ENCODE measurements at places on chromosomes 1 and 21.
A peak's percentile ranks its signal among the peaks of the same experiment; 100 is the strongest.

- no peak for DNase-seq
Measured at GRCh38 chr1:200880212-200880611, 7.4 kb downstream of the GPR25 start.

DNA sequence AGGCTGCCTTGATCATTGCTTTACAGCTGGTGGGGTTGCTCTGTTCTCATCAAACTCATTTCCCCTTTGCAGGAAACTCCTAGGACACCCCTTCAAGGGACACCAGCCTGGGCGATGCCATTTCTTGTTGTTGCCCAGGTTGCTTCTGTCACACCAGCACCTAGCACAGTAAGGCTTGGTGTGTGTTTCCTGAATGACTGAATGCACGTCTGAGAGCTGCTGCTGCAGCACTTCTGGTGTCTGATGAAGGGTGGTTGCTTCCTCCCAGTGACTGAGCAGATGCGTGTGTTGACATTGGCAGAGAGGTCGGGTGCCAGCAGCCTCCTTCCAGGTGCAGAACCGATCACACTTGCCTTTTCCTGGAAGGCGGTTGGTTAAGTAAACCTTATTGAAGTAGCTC, 477.4 kb downstream of the CAMTA1 start:
- DNase-seq, result peak; percentile 10

DNA sequence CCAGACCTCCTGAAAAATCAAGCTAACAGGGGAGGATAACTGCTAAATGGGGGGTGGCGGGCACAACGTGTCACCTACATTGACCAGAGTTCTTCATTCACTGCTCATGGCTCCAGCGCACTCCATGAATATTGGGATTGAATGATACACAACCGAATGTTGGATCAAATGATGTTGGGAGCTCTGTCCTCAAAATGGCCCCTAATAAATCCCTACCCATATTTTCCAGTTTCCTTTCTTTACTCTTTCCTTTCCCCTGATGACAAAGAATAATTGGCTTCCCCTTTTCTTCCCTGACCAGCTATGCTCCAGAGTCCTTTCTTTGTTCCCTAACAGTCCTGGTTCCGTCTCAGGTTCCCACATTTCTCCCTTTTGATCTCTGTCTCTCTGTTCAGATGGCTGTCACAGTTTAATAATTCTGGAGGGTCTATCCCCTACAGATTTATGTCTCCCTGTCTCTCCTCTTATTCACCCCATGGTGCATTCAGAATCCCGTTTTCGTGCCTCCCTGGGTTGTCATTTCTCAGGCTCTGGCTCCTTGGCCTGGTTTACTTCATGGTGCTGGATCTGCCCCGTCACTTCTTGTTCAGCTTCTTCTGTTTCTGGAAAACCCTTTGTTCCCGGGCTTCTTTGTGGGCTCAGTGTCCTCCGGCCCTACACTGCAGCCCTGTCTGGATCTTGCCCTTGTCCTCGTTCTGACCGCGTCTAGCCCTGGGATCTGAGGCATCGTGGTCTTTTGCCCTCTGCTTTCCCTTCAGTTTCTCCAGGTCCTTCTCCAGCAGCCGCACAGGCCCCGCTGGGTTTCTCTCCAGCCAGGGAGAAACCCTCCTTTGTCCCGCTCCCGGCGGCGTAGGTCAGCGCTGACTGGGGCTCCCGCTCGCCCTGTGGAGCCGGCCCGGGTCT, 78.3 kb downstream of the NDUFS5 start:
- DNase-seq, result no peak

DNA sequence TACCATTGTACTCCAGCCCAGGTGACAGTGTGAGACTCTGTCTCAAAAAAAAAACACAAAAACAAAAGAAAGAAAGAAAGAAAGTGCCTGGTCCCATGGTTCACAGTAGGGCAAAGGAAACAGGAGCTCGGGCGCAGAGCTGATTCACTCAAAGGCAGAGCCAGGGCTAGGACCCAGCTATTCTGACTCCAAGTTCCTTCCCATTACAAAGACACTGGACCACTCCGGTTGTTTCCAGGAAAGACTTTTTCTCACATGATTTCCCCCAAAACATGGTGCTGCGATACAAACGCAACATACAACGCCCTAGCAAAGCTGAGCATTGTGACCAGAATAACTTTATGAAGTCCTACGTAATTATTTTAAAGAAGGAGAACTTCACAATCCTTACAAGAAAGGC, 10.7 kb downstream of the ABCG1 start:
- no peak for DNase-seq

GRCh38 chr21:36587388-36587787, 107.5 kb upstream of the CLDN14 start:
- DNase-seq, result no peak

DNA sequence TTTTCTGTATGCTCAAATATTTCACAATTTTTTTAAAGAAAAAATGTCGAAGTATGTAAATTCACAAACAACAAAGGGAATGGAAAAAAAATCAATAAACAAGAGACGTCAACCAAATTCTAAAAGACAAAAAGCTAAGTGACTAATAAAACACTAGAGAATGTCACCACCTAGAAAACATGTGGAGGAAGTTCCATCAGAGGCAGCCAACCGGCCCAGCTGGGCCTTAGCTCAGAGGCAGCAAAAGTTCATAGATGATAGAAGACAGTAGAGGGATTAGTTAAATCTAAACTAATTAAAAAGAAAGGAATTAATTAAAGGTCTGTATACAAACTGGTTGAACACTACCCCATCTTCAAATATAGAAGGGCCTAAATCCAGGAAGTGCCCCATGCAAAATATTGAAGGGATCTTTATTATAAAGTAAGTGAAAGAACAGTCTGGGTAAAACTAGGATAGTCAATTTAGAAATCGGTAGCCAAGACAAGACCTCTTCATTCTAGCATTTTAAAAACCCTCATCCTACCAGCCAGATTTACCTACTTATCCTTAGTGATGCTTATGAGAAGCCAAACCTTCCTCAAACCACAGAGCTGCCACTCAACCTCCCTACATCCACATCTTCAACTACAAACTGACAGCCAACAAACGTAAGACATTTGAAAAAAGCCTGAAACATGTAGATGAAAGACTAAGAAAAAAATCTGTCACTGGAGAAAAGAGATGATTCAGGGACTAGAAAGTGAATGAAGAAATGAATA, 23.7 kb downstream of the MRPL39 start:
- DNase-seq, result no peak

DNA sequence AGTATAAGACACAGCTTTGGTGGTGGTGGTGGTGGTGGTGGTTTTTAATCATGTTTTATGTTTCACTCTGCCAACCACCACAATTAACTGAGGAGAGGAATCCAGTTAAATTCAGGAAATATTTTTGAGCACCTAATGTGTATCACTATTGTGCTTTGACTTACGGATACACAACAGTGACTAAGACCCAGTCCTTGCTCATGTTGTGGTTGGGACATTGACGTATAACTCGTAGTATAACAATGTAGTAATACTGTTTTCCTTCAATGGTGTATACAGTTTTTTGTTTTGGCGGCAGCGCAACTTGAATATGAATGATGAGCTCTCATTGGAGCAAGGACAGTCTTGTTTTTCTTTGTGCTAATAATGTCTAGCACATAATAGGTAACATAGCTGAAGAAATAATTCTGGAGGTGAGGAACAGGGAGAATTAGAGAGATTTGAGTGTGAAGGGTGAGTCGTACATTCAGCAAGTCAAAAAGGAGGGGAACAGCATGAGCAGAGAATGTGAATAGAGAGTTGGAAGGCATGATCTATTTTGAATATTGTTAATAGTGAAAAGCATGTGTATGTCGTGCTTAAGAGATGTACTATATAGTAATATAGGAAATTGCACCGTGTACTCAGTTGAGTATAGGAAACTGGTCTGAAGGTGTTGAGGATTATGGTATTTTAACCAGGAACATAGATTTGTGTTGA, 5.5 kb downstream of the CACYBP start:
- DNase-seq, result no peak

GRCh38 chr21:33238146-33238545, 8.4 kb downstream of the IFNAR2 start:
- no peak for DNase-seq

- DNase-seq, result no peak
Measured at GRCh38 chr1:247115545-247115944, 11.4 kb upstream of the ZNF669 start.

GRCh38 chr21:28822123-28822399, 170.6 kb downstream of the LTN1 start:
- no peak for DNase-seq

GRCh38 chr1:19349999-19350398, 37.9 kb downstream of the SLC66A1 start:
- DNase-seq, result no peak

DNA sequence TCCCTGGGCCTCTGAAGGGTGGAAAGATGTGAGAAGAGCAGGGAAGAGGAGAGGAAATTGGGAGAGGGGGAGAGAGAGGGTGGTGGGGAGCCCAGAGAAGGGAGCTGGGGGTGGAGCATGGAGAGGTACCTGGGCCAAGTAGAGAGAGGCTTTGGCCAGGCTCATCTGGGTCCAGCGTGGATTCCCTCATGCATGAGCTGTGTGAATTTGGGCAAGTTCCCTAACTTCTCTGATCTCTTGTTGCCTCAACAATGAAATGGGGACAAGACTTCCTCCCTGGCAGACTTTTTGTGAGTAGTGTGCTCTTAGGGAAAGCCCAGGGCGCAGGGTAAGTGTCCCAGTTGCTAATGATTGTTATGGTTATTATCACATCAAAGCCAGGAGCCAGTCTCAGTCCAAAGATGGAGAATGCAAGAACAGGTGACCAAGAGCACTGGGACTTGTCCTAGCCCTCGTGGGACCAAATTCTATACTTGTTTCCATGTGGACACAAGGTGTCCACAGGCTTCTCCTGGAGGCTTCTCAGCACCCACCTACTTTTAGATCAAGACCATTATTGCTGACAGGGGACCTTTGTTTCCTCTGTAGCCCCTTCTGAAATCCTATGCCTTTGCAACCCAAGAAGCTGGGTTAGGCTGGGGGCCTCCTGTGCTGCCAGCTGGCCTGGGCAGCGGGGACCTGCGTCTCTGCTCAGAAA, 13.9 kb downstream of the IL6R start:
- no peak for DNase-seq

- peak; percentile 46 for DNase-seq
Measured at GRCh38 chr1:119611701-119612113, 36.4 kb downstream of the ZNF697 start.

- DNase-seq, result no peak
Measured at GRCh38 chr1:173545688-173546087, 57.2 kb downstream of the SLC9C2 start.

DNA sequence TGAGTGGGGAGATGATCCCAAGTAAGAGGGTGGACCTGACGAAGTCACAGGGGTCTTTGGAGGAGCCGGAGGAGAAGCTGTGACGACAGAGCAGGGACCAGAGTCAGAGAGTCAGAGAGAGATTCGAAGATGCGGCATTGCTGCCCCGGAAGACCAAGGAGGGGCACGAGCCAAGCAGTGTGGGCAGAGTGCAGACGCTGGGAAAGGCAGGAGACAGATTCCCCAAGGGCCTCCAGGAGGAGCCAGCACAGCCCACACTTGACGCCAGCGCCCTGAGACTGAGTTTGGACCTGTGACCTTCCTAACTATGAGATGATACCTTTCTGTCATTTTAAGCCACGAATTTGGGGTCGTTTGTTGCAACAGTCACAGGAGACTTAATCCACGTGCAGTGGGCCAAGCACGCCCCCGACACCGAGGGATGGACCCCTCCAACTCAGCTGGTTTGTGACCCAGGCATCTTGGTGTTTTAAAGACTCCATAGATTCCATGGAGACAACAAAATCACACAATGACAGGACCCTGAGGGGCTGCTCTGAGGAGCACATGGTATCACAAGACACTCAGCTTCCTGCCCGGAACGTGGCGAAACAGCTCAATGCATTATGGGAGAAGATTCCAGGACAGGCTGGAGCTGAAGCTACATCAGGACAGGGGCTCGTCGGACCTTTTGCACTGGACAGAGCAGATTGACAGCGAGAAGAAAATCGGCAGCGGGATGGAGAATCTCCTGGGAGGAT, 11.0 kb upstream of the TFF1 start:
- no peak for DNase-seq

- peak; percentile 47 for DNase-seq
Measured at GRCh38 chr1:6260961-6261614, at the start of gene GPR153. GPR153 (minus strand) TSS chr1:6261098; CDS start chr1:6254905, 6,193 bp downstream.

DNA sequence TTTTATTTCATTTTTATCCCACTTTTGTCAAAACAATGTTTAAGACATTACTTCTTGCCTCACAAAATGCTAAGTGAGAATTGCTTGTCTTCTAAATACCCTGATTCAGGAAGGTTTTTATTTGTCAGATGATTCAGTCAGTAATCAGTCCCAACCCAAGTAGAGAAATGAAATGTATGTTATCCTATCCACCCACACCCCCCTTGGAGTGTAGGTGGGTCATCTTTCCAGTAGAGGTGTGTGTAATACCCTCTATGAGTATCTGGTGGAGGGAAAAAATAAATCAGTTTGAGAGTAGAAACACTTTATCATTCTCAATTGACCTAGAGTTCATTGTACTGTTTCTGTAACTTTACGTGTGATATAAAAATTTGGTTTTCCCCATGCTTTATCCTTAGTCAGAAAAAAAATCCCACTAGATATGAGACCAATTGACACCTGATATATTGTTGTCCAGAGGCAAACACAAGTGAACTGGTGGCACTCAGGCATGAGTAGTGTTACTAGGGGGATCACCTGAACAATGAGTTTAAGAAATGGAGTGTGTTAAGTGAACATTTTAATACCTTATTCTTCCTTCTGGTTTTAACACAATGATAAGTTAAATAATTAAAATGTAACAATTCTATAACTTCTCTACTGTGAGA, 153.8 kb upstream of the C1orf105 start:
- no peak for DNase-seq

- DNase-seq, result no peak
Measured at GRCh38 chr1:38222891-38223290, 176.3 kb upstream of the POU3F1 start.

DNA sequence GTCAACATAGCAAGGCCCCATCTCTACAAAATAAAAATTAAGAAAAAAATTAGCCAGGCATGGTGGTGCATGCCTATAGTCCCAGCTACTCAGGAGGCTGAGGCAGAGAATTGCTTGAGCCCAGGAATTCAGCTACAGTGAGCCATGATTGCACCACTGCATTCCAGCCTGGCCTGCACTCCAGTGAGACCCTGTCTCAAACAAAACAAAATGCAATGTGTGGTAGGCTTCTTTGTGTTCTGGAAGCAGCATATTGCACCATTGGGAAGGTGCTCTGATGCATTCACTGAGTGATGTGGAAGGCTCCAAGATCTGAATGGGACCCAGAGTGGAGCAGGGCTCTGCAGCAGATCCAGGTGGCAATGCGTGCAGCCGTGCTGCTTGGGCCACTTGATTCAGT, 99.6 kb upstream of the COG2 start:
- DNase-seq, result no peak

DNA sequence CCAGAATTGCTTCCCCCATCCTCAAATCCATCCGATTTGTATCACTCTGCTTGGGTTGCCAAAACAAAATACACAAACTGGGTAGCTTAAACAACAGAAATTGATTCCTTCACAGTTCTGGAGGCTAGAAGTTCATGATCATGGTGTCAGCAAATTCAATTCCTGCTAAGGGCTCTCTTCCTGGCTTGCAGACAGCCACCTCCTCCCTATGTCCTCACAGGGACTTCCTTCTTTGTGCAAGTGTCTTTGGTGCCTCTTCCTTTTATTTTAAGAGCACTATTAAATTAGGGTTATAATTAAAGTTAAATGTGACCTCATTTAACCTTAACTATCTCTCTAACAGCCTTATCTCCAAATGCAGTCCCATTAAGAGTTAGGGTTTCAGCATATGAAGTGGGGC, 112.8 kb downstream of the PLPP3 start:
- no peak for DNase-seq

GRCh38 chr1:92934395-92935378, 26.6 kb downstream of the DIPK1A start:
- no peak for DNase-seq
